ENCODE measurements at places on chromosomes 1 and 21. TPM values are rescaled to one million over a fixed set of nuclear protein-coding genes. Genes with fewer than 3 reads are reported as not detected.

Gene OR2AK2
- total RNA-seq, result not detected

Gene AMPD1
- not detected for total RNA-seq

Gene FMO4
- 0.47 TPM for total RNA-seq

Gene IL19
- total RNA-seq, result not detected

Gene PTCH2
- total RNA-seq, result 0.18 TPM

Gene FCGR3B
- total RNA-seq, result 0.19 TPM

Gene GIPC2
- 18.6 TPM for total RNA-seq

Gene NTRK1
- not detected for total RNA-seq

Gene CFH
- total RNA-seq, result 111 TPM

Gene EPHA10
- not detected for total RNA-seq

Gene KRTAP21-2
- not detected for total RNA-seq

Gene SH2D2A
- 0.09 TPM for total RNA-seq

Gene C1orf226
- total RNA-seq, result 0.85 TPM

Gene PGBD5
- total RNA-seq, result 0.09 TPM

Gene SLC26A9
- under 0.01 TPM for total RNA-seq

Gene NHLH2
- not detected for total RNA-seq

Gene FYB2
- total RNA-seq, result not detected

Gene VTCN1
- total RNA-seq, result not detected

Gene PRAMEF17
- total RNA-seq, result not detected

Gene PPT1
- 52.8 TPM for total RNA-seq

Gene CELSR2
- total RNA-seq, result 2.1 TPM

Gene XCL2
- not detected for total RNA-seq

Gene NFASC
- total RNA-seq, result under 0.01 TPM

Gene COP1
- 58.5 TPM for total RNA-seq

Gene HHIPL2
- total RNA-seq, result under 0.01 TPM

Gene CA14
- not detected for total RNA-seq

Gene CALML6
- not detected for total RNA-seq

Gene NR0B2
- not detected for total RNA-seq

Gene C8B
- total RNA-seq, result not detected

Gene CD101
- under 0.01 TPM for total RNA-seq

Gene NUDT4B
- 8.1 TPM for total RNA-seq

All from endothelial cell of coronary artery (primary cell).